Esophagus squamous epithelium (tissue), 5 donors: ENCODE measurements at places on chromosomes 11 and 22. TPM values are rescaled to one million over a fixed set of nuclear protein-coding genes. Genes with fewer than 3 reads are reported as not detected.

DNA sequence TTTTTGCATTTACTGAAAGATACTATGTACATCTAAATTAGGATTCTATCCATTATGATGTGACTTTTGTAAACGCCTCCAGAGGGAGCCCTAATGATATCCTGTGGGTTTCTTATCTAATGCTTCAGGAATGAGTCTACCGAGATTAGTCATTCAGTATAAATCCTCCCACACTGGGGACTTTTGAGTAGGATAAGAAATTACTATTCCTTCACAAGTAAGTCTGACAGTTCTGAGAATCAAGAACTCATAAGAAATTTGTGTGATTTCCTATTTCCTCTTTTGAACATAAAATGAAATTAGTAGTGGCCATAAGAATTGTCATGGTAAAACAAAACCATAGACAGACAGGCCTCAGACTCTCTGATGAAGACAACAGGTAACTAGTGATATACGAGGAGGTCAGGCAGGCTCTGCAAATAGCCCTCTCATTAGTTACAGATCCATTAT lies 10.0 kb upstream of the OR5M1 start:
- no peak overlapping the region for H3K4me3 ChIP-seq
- no peaks in the 10 kb centered on the region for H3K36me3 ChIP-seq
- H3K27me3 ChIP-seq = no peaks in the 10 kb centered on the region
- no peaks in the 10 kb centered on the region for H3K4me1 ChIP-seq
- H3K27ac ChIP-seq = no peak overlapping the region

DNA sequence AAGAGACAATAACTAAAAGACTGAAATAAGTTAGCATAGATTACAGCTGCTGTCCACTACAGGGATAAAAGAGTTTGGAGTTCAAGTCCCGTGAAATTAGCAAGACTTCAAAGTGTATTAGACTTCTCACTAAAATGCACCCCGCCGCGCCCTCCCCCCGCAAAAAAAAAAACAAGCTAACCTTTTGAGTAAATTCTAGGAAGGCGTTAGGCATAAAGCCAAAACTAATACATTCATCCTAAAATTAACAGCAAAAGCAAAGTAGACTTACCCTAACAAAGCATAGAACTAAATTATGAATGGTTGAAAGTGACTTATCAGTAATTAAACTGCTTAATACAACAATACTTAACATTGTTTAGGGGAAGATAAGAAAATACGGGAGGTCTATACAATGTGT lies 581.0 kb upstream of the CHORDC1 start:
- no peak for DNase-seq
- no peak overlapping the region for H3K27ac ChIP-seq
- H3K36me3 ChIP-seq = no peaks in the 10 kb centered on the region
- H3K4me1 ChIP-seq = no peaks in the 10 kb centered on the region
- no peak overlapping the region for H3K4me3 ChIP-seq

DNA sequence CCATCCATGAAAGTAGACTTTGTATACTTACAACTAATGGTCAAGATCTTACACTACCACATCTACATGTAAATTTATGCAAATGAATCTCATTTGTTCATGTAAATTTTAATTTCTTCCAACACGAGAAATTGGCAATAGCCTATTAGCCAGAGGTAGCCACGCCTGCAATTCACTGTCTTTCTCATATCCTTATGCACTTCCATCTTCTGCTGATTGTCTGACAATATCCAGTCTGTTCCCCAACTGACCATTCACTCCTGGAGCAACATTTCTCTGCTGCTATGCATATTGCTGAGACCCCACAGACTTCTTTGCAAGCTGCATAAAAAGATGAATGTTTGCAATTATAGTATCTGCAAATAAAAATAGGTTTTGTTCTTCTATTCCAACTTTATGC lies 2.5 kb downstream of the NNMT start:
- no peaks in the 10 kb centered on the region for H3K36me3 ChIP-seq
- no peak overlapping the region for H3K27ac ChIP-seq
- peaks cover 11% of the 10 kb centered on the region for H3K4me1 ChIP-seq
- H3K4me3 ChIP-seq = peak overlapping the region; percentile 42
- no peaks in the 10 kb centered on the region for H3K27me3 ChIP-seq

DNA sequence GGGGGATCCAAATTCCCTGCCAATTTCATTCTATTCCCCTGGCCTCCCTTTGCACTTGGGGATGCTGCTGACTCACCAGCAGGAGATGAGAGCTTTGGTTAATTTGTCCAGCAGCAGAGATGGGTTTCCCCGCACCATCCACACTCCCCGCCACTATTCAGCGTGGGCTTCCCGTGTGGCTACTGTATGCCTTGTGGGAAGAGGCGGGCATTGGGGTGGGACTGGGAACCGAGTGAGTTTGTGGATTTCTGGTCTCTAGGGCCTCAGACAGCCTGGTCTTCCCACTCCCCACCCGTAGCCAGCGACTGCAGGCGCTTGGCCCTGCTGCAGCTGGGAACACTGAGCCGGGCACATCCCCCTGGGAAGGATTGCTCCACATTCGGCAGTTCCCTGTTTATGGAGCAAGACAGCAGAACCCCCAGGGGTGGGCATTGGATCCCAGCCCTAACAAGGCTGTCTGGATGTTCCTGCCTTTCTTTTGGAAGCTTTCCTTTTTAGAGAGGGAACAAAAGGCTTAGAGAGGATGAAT lies 23.4 kb downstream of the KIAA1671 start:
- H3K27me3 ChIP-seq = no peaks in the 10 kb centered on the region
- no peak for DNase-seq
- H3K36me3 ChIP-seq = no peaks in the 10 kb centered on the region
- H3K27ac ChIP-seq = peak overlapping the region; percentile 90
- H3K4me3 ChIP-seq = no peak overlapping the region
- H3K4me1 ChIP-seq = peaks cover 35% of the 10 kb centered on the region

DNA sequence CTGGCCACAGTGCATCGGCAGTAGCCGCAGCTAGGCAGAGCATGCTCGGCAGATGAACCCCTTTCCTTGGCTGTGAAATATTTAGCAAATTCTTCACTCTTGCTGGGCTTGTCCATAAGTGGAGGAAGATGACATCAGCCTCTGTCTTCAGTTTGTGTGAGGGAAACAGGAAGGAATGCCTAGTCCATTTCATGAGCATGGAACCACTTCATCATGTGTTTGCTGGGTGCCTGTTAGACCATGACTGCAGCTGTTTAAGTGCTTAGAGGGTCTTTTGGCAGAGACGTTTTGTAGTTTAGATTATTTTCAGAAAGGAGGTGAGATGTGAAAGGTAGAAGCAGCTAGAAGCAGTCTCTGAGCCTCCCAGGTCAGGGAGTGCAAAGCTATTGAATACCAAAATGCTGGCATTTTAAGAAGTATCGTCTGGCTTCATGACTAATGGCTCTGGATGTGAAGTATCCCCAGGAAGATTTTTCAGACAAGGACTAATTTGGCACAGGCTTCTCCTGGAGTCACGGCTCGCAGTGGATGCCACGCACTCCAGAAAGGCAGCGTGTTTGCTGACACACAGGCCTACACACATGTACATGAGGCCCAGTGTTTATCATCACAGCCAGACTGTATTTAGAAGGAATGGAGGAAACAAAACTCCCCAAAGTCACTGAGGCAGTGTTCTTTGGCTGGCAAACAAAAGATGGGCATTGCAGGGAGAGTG lies 43.1 kb upstream of the GRAMD1B start:
- no peaks in the 10 kb centered on the region for H3K36me3 ChIP-seq
- DNase-seq = no peak
- H3K27me3 ChIP-seq = no peaks in the 10 kb centered on the region

DNA sequence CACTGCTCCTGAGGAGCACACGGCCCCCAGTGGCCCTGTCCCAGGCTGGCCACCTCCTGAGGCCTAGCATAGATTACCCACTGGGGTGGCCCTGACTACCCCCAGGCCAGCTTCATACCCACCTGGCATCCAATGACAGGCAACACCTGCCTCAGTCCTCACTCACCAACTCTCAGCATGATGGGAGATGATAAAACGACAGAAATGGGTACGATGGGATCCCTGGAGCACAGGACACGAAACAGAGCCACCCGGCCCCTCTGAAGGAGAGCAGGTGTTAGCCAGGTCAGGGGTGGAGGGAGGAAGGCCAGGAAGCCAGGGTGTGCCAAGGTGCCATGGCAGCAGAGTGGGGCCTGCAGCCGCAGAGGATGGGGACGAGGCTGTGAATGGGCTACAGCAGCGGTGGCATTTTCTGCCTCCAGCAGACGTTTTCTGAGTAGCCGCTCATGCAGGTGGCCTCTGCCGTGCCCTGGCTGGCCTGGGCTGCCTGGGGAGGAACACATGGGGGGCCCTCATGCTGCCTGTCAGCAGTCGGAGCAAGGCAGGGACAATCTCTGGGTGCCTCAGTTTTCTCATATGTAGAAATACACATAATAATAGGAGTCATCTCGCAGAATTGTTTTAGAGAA lies 50.2 kb upstream of the FGF3 start:
- H3K36me3 ChIP-seq = no peaks in the 10 kb centered on the region
- no peaks in the 10 kb centered on the region for H3K27me3 ChIP-seq
- H3K27ac ChIP-seq = no peak overlapping the region
- DNase-seq = no peak
- H3K4me1 ChIP-seq = no peaks in the 10 kb centered on the region

DNA sequence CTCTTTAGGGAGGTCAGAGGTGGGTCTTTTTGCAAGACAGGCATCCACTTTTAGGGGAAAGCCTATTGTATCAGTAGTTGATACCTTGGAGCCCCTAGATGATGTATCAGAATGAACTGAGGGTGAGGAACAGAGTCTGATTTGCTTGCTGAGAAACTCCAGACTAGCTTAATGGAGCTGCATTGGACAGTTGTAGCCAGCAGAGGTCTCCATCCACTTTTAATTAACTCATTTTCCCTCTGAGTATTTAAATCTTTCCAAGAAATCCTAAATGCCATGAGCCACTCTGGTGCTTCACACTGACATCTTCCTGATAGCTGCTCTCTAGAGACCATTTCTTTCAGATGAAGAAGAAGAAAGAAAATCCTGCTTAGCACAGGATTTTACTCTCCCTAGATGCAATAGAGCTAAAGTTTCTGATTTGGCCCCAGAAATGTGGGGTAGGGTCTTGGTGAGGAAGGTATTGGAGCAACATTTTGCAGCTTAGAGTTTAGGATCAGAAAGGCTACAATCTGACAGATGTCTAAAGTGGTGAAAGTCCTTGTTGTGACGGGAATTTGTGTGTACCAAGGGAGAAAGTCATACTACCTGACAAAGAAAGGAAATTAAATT lies 38.0 kb downstream of the EXT2 start:
- no peaks in the 10 kb centered on the region for H3K4me1 ChIP-seq
- H3K4me3 ChIP-seq = no peak overlapping the region
- DNase-seq = no peak
- no peaks in the 10 kb centered on the region for H3K36me3 ChIP-seq

- no peak for DNase-seq
- no peaks in the 10 kb centered on the region for H3K36me3 ChIP-seq
- no peak overlapping the region for H3K27ac ChIP-seq
These were observed 6.1 kb downstream of the P2RY2 start for GRCh38 chr11:73223998-73224730.

CAT gene
- total RNA-seq = 32.9 TPM

FOLH1 gene
- total RNA-seq = 7.4 TPM

CASP4 gene
- 127 TPM for total RNA-seq

PGA5 gene
- not detected for total RNA-seq
